BJ (cell line): ENCODE measurements at places on chromosomes 5 and 9.

DNA sequence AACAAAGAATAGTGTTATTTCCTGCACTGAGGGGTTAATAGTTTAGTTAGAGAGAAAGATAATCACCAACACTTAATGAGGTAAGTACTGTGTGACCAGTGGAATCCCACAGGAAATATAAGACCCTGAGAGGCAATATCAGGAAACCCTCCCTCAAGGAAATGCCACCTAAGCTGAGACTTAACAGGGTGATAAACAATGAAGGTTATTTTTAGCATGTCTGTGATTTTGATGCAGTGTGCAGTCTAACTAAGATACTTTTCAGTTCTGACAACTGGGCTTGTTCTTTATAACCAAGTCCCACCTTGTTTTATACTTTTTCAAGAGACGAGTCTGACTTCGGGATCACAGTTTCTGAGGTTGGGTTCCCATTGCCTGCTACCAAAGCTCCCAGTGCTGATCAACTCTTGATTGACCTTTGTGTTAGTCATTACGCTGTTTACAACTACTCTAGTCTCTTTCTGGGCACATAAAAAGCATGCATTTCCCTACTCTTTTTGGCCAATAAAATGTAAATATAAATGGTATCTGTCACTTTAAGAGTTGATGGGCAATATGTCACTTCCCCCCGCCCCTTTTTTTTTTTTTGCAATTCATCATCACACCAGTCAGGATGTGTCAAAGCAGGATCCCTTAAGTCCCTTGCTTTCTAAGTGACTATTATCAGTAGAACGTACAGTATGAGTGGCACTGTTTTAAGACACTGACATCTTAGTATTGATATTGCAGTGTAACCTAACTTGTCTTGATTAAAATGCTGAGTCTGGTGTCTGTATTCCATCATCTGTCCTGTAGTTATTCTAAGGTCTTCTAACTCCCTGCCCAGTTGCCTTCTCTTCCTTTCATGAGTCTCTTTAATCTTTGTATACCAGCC is 31.4 kb downstream of the C6 start:
- no peak for DNase-seq

DNA sequence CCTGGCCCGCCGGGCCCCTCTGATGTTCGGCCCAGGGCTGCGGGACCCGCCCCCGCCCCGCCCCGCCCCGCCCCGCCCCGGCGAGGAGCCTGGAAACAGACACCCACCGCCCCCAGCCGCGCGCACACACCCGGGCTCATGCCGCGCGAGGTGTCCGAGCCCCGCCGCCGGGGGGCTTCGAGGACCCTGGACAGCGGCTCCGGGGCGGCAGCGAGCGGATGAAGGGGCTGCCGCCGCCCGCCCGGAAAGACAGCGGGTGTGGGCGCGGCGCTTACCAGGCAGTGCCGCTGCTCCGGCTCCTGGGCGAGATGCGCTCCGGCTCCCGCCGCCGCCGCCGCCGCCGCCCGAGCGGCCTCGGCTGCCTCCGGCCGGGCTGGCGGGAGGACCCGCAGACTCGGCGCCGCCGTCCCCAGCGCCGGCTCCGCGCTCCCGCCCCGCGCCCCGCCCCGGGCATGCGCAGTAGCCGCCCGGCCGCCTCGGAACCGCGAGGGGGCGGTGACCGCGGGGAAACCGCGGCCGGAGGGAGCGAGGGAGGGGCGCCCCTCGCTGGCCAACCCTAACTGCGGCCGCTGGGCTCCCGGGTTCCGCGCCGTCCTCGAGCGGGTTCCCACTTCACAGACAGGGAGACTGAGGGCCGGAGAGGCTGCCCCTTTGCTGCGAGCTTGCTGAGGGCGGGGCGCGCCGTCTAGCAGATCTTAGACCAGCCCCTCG is at the start of gene GPRIN1:
Gene GPRIN1 (minus strand): TSS at position 433 of the 711 bp plus-strand sequence. CDS start 10,322 bp downstream, outside the sequence.
- no peak for DNase-seq

DNA sequence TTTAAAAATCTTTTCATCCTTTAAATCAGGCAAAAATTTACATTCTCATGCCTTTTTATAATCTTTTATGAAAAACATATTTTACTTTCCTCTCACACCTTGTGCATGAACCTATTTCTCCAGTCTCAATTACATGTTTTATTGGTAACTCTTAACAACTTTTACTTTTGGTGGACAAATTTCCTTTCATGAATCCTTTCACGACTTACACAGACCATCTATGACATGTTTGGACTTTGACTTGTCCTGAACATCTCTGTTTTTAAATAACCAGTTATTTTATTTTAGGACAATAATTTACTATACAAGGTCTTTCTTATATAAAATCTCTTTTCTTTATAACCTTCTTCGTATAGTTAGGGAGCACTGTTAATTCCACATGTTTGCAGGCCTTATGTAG is 26.5 kb upstream of the MTMR12 start:
- no peak for DNase-seq

GRCh38 chr9:136604823-136605525 is 57.7 kb upstream of the EGFL7 start:
- DNase-seq = no peak

DNA sequence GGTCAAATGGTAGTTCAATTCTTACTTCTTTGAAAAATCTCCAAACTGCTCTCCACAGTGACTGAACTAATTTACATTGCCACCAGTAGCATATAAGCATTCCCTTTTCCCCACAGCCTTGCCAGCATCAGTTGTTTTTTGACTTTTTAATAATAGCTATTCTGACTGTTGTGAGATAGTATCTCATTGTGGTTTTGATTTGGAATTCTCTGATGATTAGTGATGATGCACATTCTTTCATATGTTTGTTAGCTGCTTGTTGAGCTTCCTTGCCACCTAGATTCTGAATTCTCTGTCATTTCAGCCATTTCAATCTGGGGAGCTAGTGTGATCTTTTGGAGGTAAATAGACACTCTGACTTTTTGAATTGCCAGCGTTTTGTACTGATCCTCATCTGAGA is 24.0 kb downstream of the CDK20 start:
- DNase-seq = no peak

- DNase-seq = no peak
These were observed 88.9 kb upstream of the CXCL14 start for GRCh38 chr5:135667673-135668072.

DNA sequence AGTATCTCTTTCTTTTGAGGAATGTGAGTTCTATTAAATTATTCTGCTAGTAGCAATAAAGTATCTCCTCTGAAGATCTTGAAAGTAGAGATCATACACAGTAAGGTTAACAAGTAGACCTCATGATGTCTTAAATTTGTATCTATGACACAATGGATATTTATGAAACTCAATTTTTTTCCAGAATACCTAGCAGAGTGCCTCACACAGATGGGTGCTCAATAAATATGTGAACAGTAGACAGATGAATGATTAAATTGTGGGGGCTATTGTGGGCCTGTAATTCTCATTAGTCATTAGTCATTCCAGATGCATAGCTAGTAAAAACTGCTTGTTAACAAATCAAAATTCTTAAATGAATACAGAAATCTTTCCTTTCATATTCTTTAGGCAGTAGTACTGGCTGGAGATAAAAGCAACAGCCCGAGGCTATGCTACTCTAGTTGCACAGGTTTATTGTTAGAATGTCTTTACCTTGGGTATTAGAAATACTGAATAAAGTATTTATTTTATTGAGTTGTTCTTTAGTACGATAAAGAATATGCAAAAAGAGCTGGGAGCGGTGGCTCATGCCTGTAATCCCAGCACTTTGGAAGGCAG is 22.0 kb downstream of the CHD1 start:
- no peak for DNase-seq

- no peak for DNase-seq
These were observed 391.6 kb upstream of the CHD1 start for GRCh38 chr5:99320436-99320835.

DNA sequence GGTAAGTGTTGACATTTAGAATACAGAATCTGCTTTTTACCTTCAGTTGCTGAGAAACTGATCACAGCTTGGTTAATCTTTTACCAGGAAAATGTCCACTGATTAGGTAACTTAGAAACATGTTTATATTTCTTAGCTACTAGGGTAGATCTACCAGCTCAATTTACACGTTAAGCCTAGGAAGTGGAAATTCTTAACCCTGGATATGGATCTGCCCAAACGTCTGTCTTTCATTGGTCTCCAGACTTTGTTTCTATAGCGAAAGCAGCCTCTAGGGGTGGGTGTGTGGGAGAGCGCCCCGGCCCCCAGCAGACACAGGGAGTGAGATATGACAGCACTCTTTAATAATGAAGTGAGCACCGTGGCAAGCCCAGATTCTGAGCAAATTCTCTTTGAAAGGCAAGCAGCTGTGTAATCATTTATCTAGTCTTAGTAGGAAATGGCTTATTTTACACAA is 141.6 kb upstream of the ZNF608 start:
- no peak for DNase-seq

DNA sequence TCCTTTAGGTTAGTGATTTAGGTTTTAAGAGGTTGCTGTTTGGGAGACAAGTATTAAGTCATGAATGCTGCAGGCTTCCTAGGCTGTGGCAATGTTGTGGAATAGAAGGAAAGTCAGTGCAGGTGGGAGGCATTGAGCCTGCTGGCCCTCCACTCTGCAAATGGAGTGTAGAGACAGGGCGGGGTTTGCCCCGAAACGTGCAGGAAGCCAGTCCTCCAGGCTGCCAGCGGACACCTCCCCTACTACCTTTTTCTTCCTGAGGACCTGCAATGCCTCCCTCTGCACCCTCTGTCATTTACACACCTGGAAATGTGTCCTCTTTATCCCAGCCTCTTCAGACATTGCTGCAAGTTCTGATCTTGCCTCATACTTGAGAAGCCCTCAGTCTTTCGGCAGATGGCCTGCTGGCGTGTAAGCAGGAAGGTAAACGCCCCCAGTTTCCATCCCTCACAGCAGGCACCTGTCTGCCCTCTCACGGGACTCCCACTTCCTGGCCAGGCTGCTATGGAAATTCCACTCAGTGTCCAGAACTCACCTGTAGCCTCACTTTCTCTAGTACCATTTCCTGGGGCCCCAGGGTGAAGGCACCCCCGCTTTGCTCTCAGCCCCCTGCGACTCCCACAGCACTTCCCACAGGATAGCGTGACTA is 81.6 kb upstream of the BOD1 start:
- DNase-seq = no peak
